ENCODE measurements at places on chromosomes 1 and 21.

DNA sequence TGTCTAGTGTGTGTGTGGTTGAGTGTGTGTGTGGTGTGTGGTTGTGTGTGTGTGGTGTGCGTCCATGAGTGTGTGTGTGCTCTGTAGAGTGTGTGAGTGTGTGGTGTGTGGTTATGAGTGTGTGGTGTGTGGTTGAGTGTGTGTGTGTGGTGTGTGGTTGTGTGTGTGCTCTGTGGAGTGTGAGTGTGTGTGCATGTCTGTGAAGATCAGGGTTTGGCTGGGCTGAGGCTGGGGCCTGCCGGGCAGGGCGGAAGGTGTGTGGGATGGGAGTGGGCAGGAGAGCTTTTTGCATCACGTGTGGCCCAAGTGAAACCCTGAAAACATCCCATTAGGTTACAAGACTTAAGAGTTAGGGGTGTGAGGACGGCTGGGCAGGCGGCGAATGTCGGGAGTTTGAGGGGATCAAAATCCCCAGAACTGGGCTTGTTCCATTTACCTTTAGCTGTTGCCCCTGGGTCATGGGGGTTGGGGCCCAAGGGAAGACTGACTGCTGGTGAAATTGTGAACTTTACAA lies 2.9 kb upstream of the FCMR start:
- no peak for DNase-seq

DNA sequence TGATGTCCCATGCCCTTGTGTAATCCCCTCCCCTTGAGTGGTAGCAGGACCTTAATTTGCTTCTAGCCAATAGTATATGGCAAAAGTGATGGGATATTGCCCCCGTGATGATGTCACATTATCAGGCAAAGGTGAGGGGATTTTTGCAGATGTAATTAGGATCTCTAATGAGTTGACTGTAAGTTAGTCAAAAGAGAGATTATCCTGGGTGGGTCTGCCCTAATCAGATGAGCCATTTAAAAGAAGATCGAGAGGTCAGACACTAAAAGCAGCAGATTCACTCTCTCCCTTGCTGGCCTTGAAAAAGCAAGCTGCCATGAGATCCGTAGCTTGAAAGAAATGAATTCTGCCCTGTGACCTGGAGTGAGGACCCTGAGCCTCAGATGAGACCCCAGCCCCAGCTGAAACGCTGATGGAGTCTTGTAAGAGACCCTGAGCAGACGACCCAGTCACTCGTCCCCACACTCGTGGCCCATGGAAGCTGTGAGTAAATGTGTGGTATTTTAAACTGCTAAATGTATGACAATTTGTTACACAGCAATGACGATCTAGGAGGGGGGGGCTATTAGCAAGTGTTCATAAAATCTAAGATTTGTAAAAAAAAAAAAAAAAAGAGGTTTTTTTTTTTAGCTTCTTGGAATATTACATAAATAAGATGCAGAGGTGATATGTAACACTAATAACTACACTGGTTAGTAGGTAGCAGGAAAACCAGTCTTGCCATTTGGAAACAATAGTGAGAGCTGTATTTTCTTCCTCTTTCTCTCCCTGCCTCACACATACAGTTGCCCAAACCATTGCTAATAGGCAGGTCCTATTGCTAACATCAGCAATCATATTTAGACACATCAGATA lies 50.3 kb upstream of the TARBP1 start:
- DNase-seq = no peak

DNA sequence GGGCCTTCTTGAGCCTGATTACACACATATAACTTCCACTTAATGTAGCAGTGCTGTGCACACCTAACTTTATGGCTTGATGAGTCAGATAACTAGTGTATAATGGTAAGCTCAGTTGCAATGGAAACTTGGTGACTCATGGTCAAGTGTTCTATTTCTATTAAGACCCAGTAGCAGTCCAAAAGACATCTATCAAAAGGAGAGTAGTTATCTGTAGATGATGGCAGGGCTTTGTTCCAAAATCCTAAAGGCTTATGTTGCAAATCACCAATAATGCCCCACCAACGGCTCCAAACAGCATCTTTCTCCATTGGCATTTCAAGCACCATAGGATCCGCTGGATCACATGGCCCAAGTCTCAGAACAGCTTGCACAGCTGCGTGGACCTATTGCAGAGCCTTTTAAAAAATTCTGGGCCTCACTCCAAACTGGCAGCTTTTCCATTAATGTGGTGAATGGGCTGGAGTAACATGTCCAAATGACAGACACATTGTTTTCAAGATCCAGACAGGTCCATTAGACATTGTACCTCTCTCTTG lies 566.8 kb upstream of the USP24 start:
- DNase-seq = no peak

DNA sequence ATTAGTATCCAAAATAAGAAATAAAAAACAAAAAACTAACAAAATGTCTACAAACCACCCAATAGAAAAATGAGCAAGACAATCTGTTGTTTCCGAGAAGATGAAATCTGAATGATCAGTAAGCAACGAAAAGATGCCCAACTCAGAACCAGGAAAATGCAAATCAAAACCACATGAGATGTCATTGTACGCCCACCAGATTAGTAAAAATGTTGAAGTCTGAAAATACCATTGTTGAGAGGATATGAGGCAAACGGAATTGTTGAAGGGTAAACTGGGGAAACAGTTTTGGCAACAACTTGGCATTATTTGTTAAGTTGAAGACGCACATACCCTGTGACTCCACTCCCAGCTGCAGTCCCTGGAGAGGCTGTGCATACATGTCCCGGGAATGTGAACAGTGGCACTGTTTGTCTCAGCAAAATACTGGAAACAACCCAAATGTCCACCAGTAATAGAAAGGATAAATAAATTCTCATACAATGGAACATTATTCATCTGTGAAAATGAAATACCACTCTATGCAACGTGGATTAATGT lies 10.6 kb downstream of the ZBTB17 start:
- DNase-seq = no peak

DNA sequence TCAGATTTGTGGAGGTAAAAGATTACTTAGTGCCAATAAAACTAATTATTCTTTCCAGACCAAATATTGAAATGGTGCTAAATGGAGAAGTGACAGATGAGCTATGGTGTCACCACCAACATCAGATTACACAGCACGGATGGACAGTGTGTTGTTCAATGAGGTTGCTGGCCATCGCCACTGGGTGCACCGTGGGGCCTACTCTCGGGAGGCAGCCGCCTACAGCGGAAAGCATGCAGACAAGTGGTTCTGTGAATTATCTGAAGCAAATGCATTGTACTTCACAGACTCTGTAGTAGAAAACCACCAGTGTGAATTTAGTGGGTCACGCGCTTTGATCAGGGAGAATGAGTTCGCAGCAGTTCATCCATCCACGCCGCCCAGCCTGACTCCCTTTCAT lies 42.3 kb downstream of the GNG4 start:
- DNase-seq = no peak

Data from cerebellar nuclear complex (tissue), 1 donor.